GM12878 (cell line): ENCODE measurements at places on chromosomes 3 and 15.

DNA sequence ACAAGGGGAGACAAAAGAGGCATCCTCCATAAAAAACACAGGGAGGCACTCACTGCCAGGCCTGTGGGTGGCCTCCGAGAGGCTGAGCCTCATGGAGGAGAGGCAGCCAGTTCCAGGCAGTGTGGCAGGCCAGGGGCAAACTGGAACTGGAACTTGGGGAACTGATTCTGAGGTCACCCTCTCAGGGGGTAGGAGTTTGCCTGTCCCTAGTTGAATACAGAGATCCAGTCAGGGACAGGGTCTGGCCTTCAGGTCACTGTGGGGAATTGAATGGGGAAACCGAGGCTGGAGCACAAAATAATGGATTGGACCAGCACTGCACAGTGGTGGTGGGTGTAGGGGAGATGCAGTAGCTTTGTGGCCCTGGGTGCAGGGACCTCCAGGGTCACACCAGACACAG lies 58.7 kb downstream of the TPRA1 start:
- DNase-seq = no peak
- H3K27me3 ChIP-seq = no peaks in the 10 kb centered on the region
- H3K27ac ChIP-seq = no peak overlapping the region
- no peak overlapping the region for H3K4me3 ChIP-seq
- H3K36me3 ChIP-seq = no peaks in the 10 kb centered on the region
- H3K4me1 ChIP-seq = peaks cover 5% of the 10 kb centered on the region

DNA sequence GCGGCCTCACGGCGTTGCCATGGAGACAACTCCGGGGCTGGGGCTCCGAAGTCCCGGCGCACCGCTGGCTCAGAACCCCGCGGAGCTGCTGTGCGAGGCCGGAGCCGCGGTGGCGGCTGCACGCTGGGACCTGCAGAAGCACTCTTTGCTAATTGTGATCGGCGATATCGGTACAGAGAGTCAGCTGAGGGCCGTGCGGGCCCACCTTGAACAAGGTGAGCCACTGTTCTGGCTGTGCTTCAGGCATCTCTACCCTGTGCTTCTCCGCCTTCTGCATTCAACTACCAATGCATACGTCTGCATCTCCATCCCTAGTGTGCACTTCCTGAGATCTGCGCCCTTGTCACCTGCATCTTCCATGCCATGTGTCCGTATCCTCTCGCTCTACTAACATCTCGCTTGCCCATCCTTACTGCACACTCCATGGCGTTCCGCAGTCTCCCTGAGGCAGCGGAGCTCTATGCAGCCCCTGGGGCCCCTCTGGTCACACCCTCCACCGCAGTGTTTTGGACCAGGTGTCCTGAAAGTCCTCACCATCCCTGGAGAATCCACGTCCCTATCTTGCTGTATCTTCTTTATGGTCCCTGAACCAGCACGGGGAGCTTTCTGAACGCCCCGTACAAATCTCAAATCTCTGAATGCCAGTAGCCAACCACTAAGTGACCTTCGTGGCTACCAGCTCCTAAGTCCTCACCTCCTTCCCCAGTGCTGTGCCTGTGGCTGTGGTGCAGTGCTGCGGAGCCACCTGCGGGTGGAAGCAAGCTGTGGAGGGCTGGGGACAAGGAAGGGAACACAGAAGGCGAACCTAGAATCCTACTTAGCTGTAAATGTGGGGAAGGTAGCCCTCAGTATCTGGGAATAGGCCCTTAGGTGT lies 6.2 kb upstream of the MAP1A start:
- no peak for DNase-seq
- H3K36me3 ChIP-seq = no peaks in the 10 kb centered on the region
- no peak overlapping the region for H3K27ac ChIP-seq
- peaks cover 6% of the 10 kb centered on the region for H3K4me1 ChIP-seq
- peak overlapping the region; percentile 64; the same call in 1 of the 2 replicates for H3K4me3 ChIP-seq
- H3K27me3 ChIP-seq = peaks cover 3% of the 10 kb centered on the region

GRCh38 chr3:12041446-12042041 lies 37.4 kb downstream of the SYN2 start:
- H3K27ac ChIP-seq = no peak overlapping the region
- no peaks in the 10 kb centered on the region for H3K4me1 ChIP-seq
- DNase-seq = no peak
- H3K36me3 ChIP-seq = no peaks in the 10 kb centered on the region
- no peak overlapping the region for H3K4me3 ChIP-seq
- peaks cover 1% of the 10 kb centered on the region; the same call in 1 of the 2 replicates for H3K27me3 ChIP-seq

- peaks cover 9% of the 10 kb centered on the region for H3K4me1 ChIP-seq
- no peak overlapping the region for H3K4me3 ChIP-seq
- H3K27ac ChIP-seq = no peak overlapping the region
- DNase-seq = no peak
- no peaks in the 10 kb centered on the region for H3K27me3 ChIP-seq
- no peaks in the 10 kb centered on the region for H3K36me3 ChIP-seq
These were observed 218.7 kb downstream of the KCNMB2 start for GRCh38 chr3:178754852-178755510.

- no peaks in the 10 kb centered on the region for H3K36me3 ChIP-seq
- H3K4me3 ChIP-seq = no peak overlapping the region
- no peaks in the 10 kb centered on the region for H3K27me3 ChIP-seq
- H3K27ac ChIP-seq = no peak overlapping the region
- H3K4me1 ChIP-seq = no peaks in the 10 kb centered on the region
- no peak for DNase-seq
These were observed 41.1 kb downstream of the TSC22D2 start for GRCh38 chr3:150449169-150449721.

DNA sequence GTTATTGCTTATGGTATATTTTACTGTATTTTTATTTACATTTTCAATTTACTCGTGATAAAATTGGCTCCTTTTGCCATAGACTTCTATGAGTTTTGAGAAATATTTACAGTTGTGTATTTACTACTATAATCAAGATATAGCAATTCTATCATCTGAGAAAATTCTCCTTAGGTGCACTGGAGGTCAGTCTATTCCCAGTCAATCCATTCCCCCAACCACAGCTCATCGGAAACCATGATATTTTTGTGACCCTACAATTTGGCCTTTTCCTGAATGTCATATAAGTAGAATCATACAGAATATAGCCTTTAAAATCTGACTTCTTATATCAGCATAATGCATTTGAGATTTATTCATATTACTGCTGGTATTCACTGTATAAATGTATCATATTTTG lies 114.7 kb upstream of the LRTM1 start:
- H3K27me3 ChIP-seq = no peaks in the 10 kb centered on the region
- H3K4me3 ChIP-seq = no peak overlapping the region
- H3K36me3 ChIP-seq = no peaks in the 10 kb centered on the region

DNA sequence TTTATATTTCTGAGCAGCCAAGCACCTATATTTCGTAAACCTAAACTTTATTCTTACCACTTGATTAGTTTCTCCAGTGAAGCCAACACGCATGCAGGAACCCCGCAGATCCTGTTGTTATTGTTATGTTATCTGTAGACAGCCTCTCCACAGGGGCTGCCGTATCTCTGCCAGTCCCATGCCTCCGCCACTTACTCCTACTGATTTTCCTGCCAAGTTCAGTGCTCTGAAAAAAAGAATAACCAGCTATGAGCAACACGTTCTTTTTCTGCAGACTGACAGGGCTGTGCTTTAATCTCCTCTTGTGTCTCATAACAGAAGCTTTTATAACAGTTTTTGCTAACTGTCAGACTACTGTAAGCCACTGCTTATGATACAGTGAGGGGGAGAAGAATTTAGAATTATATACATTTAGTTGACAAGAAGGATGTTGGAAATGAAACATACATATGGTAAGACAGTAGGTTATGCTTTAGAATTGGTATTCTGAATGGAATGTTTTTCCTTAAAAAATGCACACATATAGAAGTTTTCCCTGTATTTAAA lies 347.4 kb downstream of the SI start:
- H3K36me3 ChIP-seq = no peaks in the 10 kb centered on the region
- no peaks in the 10 kb centered on the region for H3K4me1 ChIP-seq
- H3K27me3 ChIP-seq = no peaks in the 10 kb centered on the region

- peak overlapping the region; percentile 89 for H3K27ac ChIP-seq
- H3K27me3 ChIP-seq = no peaks in the 10 kb centered on the region
- H3K4me1 ChIP-seq = peaks cover 37% of the 10 kb centered on the region
- no peaks in the 10 kb centered on the region; the same call in 1 of the 2 replicates for H3K36me3 ChIP-seq
These were observed 8.5 kb upstream of the ILDR1 start for GRCh38 chr3:122030381-122031122.

- DNase-seq = no peak
- peaks cover 22% of the 10 kb centered on the region for H3K4me1 ChIP-seq
- H3K36me3 ChIP-seq = no peaks in the 10 kb centered on the region
These were observed 8.8 kb downstream of the TMEM40 start for GRCh38 chr3:12750223-12750622.

DNA sequence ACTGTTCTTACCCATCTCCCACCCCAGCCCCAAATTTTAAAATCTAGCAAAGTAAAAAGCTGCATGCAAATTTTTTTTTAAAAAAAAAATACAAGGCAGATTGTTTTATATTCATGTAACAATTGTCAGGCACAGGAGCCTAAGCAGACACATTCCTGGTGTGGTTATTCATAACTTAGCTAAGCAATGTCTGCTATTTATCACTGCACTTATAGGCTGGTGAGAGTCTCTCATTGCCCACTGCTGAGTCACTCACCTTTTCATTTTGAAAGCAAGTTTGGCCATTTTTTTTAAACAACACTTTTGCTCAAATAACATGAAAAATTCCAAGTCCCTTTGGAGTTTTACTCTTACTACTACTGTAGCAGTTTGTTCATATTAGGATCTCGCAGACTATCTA lies 413.9 kb downstream of the RBMS3 start:
- H3K27ac ChIP-seq = no peak overlapping the region
- H3K4me3 ChIP-seq = no peak overlapping the region
- DNase-seq = no peak
- no peaks in the 10 kb centered on the region for H3K36me3 ChIP-seq

DNA sequence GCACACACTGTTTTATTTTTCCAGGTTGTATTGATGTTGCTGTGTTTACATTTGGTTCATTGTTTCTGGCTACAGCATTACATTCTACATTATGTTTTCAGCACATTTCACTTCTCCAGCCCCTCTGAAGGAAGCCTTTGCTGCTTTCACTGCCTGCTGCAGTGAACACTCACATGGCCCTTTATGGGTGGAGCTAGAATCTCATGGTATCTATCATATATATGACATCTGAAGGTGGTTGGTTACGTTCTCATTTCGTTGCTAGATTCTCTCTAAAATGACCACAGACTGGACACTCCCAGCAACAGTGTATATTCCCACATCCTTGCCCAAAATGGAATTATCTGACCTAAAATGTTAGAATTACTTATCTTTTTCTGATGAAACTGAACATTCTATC lies 35.2 kb upstream of the CTDSPL start:
- no peaks in the 10 kb centered on the region for H3K36me3 ChIP-seq
- no peak overlapping the region for H3K4me3 ChIP-seq
- H3K27me3 ChIP-seq = 0 out of 2 replicates have a peak, but pooled peaks cover 2% of the 10 kb centered on the region
- H3K4me1 ChIP-seq = no peaks in the 10 kb centered on the region
- no peak overlapping the region for H3K27ac ChIP-seq

GRCh38 chr3:195761123-195761566 lies 40.4 kb downstream of the MUC20 start:
- H3K4me1 ChIP-seq = no peaks in the 10 kb centered on the region
- DNase-seq = no peak
- H3K36me3 ChIP-seq = no peaks in the 10 kb centered on the region
- H3K4me3 ChIP-seq = no peak overlapping the region

- H3K4me1 ChIP-seq = no peaks in the 10 kb centered on the region
- no peaks in the 10 kb centered on the region for H3K36me3 ChIP-seq
- no peak overlapping the region for H3K4me3 ChIP-seq
- H3K27me3 ChIP-seq = no peaks in the 10 kb centered on the region
These were observed 946.0 kb downstream of the IGSF11 start for GRCh38 chr3:118088696-118089095.

DNA sequence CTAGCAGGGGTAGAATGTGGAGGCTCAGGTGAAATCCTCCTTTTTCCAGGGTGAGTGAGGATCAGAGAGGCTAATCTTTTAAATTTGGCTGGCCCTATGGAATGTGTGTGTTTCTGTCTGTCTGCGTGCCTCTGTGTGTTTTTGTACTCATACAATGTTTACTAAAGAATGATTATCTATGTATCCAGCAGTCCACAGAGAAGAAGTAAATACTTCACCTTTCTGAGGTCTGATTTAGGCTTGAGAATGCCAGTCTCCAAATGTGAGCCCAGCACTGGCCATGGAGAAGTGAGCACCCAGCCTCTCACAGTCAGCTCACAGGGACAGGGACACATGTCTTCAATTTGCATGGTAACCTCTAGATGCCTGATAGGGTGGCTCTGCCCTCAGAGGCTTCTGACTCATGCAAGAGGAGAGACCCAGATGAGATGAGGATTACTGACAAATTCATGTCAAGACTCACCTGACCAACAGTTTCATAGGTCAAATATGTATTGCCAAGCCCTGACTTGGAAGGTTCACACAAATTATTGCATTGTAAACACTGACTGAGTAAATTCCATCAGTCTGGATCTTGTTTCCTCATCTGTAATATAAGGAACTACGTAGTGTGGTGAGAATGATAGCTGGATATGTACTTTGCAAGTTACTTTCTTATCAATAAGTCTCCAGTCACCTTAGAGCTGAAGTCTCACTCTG lies 31.0 kb downstream of the ENTPD3 start:
- H3K36me3 ChIP-seq = no peaks in the 10 kb centered on the region
- no peak for DNase-seq
- no peak overlapping the region for H3K27ac ChIP-seq
- H3K27me3 ChIP-seq = no peaks in the 10 kb centered on the region
- no peaks in the 10 kb centered on the region for H3K4me1 ChIP-seq

DNA sequence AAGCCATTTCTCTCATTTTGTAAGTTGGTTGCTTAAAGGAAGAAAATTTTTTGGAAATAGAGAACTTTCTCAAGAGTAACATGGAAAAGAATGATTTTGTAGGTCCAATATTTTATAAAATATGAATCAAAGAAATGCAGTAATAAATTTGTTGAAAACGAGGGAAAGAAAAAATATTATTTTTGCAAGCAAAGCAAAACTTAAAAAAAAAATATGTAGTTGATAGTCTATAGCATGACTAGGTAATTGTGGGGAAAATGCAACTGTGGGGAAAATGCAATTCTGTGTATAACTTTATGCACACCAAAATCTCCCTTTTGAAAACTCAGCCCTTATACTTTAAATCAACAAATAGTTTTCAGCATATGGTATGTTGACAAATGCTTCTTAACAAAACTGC lies 604.0 kb upstream of the AGTR1 start:
- no peak for DNase-seq
- H3K27me3 ChIP-seq = no peaks in the 10 kb centered on the region
- H3K4me1 ChIP-seq = no peaks in the 10 kb centered on the region

GRCh38 chr3:157104928-157105652 lies 54.9 kb downstream of the CCNL1 start:
- DNase-seq = no peak
- no peak overlapping the region for H3K4me3 ChIP-seq
- no peaks in the 10 kb centered on the region for H3K36me3 ChIP-seq
- H3K27ac ChIP-seq = peak overlapping the region; percentile 63; the same call in 1 of the 2 replicates
- no peaks in the 10 kb centered on the region for H3K27me3 ChIP-seq
- peaks cover 31% of the 10 kb centered on the region for H3K4me1 ChIP-seq

GRCh38 chr3:5079761-5080160 lies 42.3 kb upstream of the ARL8B start:
- no peak for DNase-seq
- H3K27me3 ChIP-seq = no peaks in the 10 kb centered on the region
- no peaks in the 10 kb centered on the region for H3K4me1 ChIP-seq

DNA sequence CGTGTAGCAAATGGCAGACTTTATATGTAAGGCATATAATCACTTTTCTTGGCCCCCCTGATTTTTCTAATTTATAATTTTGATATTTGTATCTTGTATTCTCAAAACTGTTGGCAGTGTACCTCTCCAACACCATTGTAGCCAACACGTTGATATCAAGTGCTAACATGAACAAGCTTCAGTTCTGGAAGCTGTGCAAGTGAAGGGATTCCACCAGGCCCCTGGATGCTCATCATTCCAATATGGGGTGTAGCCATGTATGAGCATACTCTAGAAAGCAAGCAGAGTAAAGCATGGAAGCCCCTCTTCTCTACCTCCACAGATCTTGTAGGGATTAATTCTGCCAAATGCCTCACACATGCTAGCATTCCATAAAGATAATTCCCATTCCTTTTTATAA lies 211.3 kb downstream of the MYRIP start:
- H3K4me1 ChIP-seq = no peaks in the 10 kb centered on the region
- no peak overlapping the region for H3K4me3 ChIP-seq
- H3K27me3 ChIP-seq = peaks cover 2% of the 10 kb centered on the region; the same call in 1 of the 2 replicates
